Ureter (tissue), 1 donor: ENCODE measurements at places on chromosomes 5 and 9. TPM values are rescaled to one million over a fixed set of nuclear protein-coding genes. Genes with fewer than 3 reads are reported as not detected.

Gene SPAAR
- 1.9 TPM for total RNA-seq

Gene KIF2A
- total RNA-seq, result 50.6 TPM

Gene PDZD2
- total RNA-seq, result 7.8 TPM

Gene GLRX
- total RNA-seq, result 21.1 TPM

Gene CARD9
- total RNA-seq, result 11.5 TPM

Gene FAM163B
- not detected for total RNA-seq

- peak; percentile 48 for DNase-seq
Measured at GRCh38 chr9:21070171-21070571, 7.6 kb downstream of the IFNB1 start.

- no peak for DNase-seq
Measured at GRCh38 chr5:154147666-154148065, 42.9 kb upstream of the GALNT10 start.

DNA sequence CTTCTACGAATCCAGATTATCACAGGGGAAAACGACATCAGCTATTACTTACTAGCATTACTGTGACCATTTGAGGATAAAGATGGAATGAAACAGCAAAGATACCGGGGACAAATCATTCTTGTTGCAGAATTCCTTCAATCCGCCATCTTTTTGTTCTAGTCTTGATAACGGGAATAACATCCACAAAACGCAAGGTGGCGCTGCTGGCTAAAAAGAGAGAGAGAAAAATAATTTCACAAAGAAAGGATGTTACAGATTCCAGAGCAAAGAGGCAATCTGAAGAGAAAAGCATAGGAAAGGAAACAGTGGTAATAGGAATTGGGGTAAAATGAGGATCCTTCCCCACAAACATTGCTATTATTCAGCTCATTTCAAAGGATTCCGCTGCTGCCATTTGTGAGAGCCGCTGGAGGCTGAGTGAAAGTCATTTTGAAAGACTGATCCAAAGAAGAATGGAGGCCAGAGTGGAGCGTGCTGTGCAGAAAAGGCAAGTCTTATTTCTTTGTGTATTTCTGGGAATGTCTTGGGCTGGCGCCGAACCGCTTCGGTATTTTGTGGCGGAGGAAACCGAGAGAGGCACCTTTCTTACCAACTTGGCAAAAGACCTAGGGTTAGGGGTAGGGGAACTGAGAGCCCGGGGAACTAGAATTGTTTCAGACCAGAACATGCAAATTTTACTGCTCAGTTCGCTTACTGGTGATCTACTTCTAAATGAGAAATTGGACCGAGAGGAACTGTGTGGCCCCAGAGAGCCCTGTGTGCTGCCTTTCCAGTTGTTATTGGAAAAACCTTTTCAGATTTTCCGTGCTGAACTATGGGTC, at the start of gene PCDHB7:
TSS of gene PCDHB7 (plus strand) at position 264 of the 824 bp plus-strand sequence. CDS start at position 456, 192 bp downstream.
- no peak for DNase-seq

DNA sequence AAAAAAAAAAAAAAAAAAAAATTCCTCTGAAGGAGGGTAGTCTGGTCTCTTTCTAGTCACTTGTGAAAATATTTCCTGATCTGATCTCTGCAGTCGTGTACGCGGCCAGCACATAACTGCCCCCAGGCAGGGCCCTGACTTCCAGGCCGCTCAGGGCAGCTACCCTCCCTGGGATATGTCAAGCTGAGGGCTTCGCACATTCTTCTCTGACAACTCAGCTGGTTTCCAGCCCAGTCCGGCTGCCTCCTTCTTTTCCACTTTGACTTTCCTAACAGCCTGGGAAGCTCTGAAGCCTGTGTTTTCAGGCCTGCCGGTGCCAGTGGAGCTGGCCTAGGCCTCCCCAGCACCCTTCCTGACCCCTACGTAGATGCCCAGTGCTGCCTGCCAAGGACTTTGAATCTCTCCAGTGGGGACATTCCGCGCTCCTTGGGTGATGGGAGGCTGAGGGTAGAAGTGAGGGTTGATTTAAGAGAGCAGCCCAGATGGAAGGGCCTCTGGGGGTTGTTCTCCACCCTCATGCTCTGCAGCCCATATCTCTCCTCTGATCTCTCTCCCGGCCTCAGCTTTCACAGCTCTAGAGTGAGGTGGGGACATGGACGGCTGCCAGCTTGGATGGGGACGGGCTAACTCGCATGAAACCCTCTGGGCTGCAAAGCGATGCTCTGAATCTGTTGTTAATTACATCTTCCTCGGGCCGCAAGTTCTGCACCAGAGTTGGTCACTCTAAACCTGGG, 20.7 kb downstream of the COL5A1 start:
- no peak for DNase-seq

GRCh38 chr5:130514984-130515690, 610.9 kb downstream of the CHSY3 start:
- DNase-seq, result no peak

- no peak for DNase-seq
Measured at GRCh38 chr5:61620699-61621182, 288.7 kb downstream of the ZSWIM6 start.

GRCh38 chr9:119852390-119852789, 483.2 kb upstream of the BRINP1 start:
- no peak for DNase-seq

DNA sequence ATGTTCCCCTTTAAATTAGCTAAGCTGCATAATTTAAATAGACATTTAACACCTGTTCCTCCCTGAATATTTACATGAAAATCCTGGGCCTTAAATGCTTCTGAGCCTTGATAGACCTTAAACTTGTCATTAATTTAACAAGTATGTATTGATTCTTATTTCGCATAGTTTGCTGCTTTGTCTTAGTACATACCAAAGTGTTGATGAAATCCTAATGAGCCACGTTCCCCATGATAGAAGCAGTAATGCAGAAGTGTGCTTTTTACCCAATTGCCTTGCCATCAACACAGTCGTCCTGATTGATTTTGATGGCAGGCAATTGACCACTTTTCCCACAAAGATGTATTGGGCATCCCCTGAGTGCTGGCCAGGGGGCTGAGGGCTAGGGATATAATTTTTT, 213.5 kb downstream of the SGCD start:
- DNase-seq, result no peak

DNA sequence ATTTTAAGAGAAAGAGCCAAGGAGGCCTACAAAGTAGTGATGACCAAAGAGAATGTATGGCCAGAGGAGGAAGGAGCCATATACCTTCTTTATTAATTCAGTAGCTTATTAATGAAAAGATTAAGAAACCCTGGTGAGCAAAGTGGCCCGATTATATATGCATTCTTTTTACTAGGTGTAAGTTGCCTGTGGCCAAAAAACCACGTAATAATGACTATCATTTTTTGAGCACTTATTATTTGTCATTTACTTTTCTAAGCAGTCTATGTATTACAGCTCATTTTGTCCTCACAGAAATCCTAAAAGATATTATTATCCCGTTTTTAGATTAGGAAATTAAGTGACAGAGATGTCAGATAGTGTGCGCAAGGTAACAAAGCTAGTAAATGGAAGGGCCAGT, 3.0 kb downstream of the CWC27 start:
- no peak for DNase-seq

DNA sequence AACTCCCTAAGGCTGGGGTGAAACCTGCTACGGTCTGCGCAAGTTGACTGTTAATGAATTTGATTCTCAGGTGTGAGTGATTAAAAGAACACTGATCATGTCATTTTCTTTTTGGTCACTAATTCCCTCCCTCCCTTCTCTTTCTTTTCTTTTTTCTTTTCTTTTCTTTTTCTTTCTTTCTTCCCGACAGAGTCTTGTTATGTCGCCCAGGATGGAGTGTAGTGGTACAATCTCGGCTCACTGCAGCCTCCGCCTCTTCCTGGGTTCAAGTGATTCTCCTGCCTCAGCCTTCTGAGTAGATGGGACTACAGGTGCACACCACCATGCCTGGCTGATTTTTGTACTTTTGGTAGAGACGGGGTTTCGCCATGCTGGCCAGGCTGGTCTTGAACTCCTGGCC, 2.6 kb downstream of the ANXA1 start:
- DNase-seq, result no peak

GRCh38 chr9:129889122-129889940, 54.1 kb downstream of the USP20 start:
- DNase-seq, result no peak

DNA sequence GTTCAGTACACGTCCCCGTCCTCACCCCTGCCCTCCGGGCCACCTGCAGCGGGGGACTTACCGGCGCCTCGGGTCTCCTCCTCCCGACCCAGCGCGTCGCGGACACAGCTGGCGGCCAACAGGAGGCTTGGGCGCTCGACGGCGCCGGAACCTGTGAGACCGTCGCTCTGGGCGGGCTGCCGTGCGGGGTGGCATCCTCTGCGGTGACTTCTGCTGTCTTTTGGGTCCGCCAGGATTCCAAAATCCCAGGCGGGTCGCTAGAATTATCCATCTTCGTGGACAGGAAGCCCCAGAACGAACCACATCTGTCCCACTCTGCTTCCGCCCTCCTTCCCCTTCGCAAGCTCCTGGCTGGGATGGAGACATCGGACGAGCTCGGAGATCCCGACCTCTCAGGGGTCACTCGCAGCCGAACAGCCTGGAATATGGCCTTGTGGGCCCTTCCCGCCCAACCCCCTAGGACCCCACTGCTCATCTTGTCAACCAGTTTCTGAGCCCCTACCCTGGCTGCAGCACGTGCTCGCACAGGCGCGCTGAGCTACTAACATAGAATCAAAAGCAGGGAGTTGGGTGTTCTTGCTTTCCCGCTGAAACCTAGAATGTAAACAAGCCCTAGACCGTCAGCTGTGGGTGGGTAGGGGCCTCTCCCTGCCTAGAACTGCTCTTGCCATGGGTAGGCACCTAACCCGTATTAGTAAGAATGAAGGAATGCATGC, 947 bp upstream of the MARCHF3 start:
- DNase-seq, result no peak
